HTR-8/SVneo (cell line): ENCODE measurements at places on chromosomes 4 and X.

DNA sequence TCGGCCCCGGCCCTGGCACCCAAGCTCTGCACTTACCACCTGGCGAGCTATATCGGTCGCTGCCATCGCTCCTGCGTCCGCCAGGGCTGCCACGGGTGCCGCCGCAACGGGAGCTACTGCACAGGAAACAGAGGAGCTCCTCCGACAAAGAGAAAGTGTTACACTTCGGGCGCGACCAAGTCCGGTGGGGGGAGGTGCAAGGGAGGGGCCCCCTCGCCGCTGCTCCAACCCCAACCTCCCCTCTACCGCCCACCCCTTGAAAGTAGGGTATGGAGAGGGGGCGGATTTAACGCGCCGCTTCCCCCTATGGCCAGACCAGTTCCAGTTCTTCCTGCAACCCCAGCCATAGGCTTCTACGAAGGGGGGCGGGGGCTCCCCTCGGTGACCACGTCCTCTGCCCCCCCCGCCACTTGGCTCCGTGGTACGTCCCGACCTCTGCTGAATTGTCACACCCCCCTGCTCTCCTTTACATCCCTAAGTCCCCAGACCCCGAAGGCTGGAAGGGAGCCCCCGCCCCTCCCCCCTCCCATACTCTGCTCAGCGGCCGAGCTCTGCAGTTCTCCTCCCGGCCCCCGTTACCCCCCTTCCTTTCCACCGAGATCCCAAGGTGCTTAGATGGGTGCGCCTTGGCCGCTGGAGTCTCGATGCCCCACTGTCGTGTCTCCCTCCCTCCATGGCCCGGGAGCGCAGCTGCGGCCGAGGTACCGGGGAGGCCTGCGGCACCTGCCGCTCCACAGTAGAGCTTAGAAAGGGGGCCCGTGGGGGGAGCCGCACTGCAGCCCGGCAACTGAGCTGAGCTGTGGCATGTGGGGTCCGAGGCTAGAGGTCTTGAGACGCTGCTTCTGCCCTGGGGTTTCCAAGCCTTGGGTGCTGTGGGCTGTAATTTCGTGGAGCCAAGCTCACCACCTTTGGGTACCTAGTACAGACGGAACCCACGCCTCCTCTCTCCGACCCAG is at the start of gene SEPTIN6:
Gene SEPTIN6, minus strand, starts transcription at position 129 of the 956 bp plus-strand sequence. Its CDS starts 63 bp downstream, at position 66.
- DNase-seq = peak; percentile 51

DNA sequence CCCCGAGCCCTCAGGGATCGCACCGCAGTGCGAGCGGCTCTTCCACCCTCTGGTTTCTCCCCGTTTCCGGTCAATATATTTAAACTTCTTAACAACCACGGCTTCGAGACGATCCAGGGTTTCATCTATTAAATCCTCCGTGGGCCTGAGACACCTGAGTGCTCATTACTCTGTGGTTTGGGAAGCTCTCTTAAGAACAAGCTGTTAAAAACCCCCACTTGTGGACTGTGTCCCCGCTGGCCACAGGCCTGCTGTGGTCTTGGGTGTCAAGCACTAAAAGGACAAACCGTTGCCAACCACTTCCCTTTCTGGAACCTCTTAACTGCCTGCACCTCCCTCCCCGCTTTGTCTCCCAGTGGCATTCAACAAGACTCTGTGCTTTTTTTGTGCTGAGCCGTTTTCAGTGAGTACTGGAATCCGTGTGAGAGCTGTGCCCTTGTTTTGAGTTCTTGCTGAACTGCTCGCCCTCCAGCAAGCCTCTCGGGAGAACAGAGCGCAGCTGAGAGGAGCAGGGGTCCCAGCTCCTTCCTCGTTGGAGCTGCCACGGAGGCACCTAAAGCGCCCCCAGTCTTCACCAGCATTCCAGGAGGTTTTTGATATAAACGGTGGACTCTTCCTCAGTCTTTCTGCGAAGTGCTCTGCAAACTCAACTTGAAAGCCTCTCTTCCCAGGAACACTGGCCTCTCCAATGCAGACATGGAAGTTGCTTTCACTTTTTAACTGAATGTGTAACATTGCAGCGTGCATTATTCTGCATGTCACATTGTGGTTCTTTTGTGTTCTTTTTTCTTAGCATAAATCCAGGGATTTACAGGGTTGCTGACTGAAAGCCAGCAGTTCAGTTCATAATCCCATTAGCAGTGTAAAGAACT is 691 bp upstream of the IGFBP7 start:
- DNase-seq = no peak

GRCh38 chr4:1579901-1580691 is 104.0 kb downstream of the FAM53A start:
- peak; percentile 73 for DNase-seq

DNA sequence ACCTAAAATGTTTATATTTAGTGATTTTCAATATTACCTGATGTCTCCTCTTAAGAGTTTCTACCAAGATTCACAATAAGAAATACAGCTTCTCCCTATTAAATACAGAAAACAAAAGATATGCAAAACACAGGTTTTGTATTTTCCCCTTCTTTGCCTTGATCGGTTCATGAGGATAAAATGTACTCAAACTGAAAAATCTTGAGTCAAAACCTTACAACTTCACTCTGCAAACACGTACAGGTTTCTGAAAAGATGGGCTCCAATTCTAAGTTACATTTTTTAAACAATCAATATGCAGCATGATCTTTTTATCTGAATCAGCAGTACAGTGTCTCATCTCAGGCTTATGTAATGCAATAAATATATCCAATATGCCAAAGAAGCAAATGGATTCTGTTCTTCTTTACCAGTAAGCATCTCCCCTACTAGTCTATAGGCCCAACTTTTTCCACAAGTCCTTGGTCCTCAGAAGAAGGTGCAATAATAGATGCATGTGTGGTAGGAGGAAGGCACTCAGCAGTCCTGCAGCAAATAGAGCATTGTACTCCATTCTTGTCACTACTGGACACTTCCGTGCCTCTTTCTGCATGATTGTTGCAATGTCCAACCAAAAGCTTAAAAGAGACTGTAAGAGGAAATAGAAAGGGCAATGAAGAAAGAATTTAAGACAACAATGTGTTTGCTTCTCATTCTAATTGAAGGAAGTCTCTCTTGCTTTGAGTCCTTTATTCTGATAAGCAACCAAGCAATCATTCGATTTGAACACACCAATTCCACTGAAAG is 3.2 kb downstream of the MAPK10 start:
- DNase-seq = no peak
